ENCODE measurements at places on chromosomes 2 and 18. TPM values are rescaled to one million over a fixed set of nuclear protein-coding genes. Genes with fewer than 3 reads are reported as not detected.

C2orf81 gene
- 0.95 TPM for total RNA-seq

ARHGAP15 gene
- 33.8 TPM for total RNA-seq

G6PC2 gene
- not detected for total RNA-seq

NT5DC4 gene
- total RNA-seq, result not detected

NCKAP5 gene
- total RNA-seq, result 0.83 TPM

SRSF7 gene
- 62.2 TPM for total RNA-seq

KIF1A gene
- 21.6 TPM for total RNA-seq

DNA sequence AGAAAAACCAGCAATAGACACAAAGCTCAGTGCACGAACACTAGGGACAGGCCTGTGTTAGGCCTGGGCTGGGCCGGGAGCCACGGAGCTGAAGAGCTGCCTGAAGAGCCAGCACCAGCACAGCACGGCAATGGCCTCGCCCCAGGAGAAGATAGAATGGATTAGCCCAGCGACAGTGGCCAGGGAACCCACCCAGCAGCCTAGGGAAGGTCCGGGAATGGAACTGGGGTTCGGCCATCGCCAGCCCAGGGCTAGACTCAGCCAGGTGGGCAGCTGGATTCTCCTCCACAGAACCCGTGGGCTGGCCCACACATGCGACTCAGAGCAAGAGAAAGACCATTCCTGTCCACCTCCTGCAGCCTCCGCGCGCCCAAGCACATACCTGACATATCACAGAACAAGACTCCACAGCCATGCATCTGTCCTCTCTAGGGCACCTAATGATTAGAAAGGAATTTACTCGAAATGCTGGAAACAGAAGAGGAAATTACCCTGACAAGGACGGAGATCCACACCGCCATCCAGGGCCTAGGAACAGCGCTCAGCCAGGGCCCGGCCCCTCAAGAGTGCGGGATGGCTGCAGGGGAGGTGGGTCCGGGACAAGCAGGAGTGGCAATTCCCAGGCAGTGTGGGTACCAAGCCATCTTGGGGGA, 82.8 kb downstream of the TMEM18 start:
- peak; percentile 43 for DNase-seq
- no peaks in the 10 kb centered on the region for H3K36me3 ChIP-seq
- H3K27ac ChIP-seq, result no peak overlapping the region
- H3K4me1 ChIP-seq, result peaks cover 9% of the 10 kb centered on the region

- H3K36me3 ChIP-seq, result no peaks in the 10 kb centered on the region
- DNase-seq, result no peak
Measured at GRCh38 chr18:14098428-14098827, 33.8 kb downstream of the ZNF519 start.

DNA sequence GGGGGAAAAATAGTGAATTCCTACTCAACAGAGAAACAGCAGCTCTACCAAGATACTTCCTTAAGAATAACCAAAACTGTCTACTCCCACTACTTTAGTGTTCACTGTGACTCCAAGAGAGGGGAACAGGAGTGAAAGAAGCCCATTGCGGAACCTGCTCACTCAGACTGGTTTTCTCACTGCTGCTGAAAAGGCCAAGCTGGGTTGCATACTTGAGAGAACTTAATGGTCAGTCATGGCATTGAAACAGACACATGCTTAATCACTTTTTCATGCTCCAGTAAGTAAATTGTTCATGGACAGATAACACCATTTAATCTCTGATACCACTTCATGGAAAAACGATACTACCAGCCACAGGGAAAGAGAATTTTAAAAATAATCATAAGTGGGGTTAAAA, 35.7 kb upstream of the SLC8A1 start:
- no peak for DNase-seq
- H3K4me1 ChIP-seq, result no peaks in the 10 kb centered on the region
- H3K27ac ChIP-seq, result no peak overlapping the region
- no peaks in the 10 kb centered on the region for H3K36me3 ChIP-seq
- H3K4me3 ChIP-seq, result no peak overlapping the region

DNA sequence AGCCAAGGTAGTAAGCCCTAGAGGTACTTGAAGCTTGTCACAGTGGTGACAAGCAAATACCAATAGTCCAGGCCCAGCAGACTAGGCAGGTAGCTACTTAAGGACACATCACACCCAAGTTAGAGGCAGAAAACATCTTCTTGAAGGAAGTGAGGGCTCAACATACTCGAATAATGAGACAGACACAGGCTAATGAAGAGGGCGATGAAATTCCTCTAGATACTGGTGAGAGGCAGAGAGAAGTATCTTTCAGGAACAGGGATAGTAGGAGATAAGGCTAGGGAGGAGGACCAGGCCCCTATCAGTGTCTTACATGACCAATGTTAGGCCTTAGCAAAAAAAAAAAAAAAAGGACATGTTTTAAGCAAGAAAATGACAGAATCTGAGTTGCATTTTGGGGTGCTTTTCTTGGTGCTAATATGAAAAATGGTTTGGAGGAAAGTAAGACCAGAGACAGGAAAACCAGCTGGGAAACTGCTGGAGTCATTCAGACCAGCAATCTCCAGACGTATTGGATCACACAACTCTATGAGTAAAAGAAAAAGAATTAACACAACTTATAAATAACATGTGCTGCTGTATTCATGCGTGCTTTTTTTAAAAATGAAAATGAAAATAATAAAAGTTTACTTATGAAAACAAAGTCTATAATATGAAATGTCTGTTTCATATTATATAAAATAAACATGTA, 37.7 kb downstream of the COBLL1 start:
- no peak overlapping the region for H3K27ac ChIP-seq
- peaks cover 10% of the 10 kb centered on the region for H3K4me1 ChIP-seq
- H3K4me3 ChIP-seq, result no peak overlapping the region
- no peaks in the 10 kb centered on the region for H3K36me3 ChIP-seq

DNA sequence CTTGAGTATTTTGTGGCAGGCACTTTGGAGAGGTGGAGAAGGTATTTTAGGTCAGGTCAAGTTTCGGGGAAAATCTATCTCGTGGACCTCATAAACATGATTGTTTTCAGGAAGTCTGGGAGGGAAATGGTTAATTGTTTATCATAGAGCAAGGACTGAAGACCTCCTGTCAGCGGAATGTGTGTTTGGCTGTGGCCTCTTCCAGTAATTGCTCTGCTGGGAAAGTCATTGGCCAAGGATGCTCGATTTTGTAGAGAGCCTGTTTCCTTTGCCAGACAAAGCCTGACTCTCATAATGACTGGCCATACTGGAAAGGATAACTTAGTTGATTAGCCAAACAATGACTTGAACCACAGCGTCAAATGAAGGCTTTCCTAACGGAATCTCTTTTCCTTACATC, 30.0 kb downstream of the IL1R2 start:
- H3K4me3 ChIP-seq, result no peak overlapping the region
- H3K27ac ChIP-seq, result no peak overlapping the region
- no peaks in the 10 kb centered on the region for H3K27me3 ChIP-seq
- no peaks in the 10 kb centered on the region for H3K36me3 ChIP-seq
- H3K4me1 ChIP-seq, result peaks cover 5% of the 10 kb centered on the region

DNA sequence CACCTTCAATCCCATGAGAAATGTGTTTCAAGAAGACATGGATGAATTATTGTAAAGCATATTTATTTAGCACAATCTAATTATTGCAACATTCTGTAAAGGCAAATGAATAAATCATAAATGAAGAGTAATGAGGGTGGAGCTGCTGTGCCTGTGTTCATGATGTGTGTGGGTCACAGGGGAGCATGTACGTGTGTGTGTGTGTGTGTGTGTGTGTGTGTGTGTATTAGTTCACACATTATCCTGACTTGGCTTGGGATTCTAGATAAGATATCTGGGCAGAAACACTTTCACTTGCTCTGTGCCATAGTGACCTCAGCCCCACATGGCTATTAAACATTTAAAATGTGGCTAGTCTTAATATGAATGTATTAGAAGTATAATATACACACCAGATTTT, 361.8 kb downstream of the ALK start:
- no peak for DNase-seq
- H3K27me3 ChIP-seq, result no peaks in the 10 kb centered on the region
- H3K36me3 ChIP-seq, result no peaks in the 10 kb centered on the region
- H3K4me1 ChIP-seq, result no peaks in the 10 kb centered on the region

DNA sequence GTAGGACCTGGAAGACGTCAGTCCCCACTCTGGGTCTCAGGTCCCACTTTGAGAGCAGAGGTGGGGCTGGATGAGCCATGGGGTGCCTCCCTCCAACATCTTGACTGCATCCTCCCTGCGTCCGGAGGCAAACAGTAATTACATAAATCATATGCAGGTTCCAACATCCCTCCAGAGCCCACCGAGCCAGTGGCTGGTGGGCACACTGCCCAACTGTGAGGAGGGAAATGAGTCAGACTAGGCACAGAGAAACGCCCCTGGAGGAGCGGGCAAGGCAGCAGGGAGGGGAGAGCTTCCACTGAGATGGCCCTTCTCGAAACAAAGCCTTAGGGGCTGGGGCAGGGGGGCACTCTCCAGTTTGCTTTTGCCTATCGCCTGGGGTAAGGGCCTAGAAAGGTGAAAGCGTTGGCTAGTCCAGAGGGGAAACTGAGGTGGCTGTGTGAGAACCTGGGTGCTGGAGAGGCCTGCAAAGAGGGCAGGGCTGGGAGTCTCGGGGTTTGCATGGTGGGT, 168.2 kb upstream of the MYCN start:
- no peaks in the 10 kb centered on the region for H3K27me3 ChIP-seq
- no peaks in the 10 kb centered on the region for H3K4me1 ChIP-seq
- DNase-seq, result no peak
- no peaks in the 10 kb centered on the region for H3K36me3 ChIP-seq
- H3K4me3 ChIP-seq, result no peak overlapping the region

- peaks cover 14% of the 10 kb centered on the region for H3K4me1 ChIP-seq
- no peaks in the 10 kb centered on the region for H3K27me3 ChIP-seq
- DNase-seq, result no peak
- no peak overlapping the region for H3K4me3 ChIP-seq
Measured at GRCh38 chr2:240911641-240912265, 5.6 kb downstream of the CROCC2 start.

DNA sequence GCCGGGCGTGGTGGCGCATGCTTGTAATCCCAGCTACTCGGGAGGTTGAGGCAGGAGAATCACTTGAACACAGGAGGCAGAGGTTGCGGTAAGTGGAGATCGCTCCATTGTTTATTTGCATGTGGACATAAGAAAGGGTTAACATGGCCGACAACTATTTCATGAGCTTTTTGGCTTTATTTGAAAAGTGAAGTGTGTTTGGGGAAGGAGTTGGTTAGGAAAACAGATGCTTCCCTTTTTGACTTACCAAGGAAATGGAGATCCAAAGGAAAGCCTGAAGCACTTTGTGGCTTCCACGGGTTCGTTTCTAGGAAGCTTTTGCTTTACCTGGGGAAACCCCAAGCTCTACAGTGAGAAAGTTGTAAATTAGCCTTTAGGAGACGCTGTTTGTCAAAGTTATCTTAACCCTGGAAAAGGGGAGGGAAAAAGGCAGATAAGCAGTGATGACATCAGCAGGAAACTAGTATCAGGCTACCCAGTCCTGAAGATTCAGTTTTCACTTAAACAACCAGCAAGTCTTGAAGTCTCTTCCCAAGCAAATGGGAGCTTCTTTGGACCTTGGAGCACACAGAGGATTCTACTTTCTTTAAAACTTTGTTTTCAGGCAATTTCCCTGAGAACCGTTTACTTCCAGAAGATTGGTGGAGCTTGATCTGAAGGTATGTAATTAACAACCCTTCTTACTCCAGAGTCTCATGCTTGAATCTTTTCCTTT, at the start of gene CASP10:
Gene CASP10 (plus strand): TSS at position 492 of the 715 bp plus-strand sequence. CDS start 2,637 bp downstream, outside the sequence.
- no peaks in the 10 kb centered on the region for H3K36me3 ChIP-seq
- H3K27me3 ChIP-seq, result no peaks in the 10 kb centered on the region
- H3K27ac ChIP-seq, result peak within 1 kb of the TSS; percentile 28
- no peak for DNase-seq
- peak within 1 kb of the TSS; percentile 11 for H3K4me3 ChIP-seq

GRCh38 chr2:71742953-71743601, 289.7 kb downstream of the DYSF start:
- H3K27me3 ChIP-seq, result peaks cover 7% of the 10 kb centered on the region
- no peak overlapping the region for H3K27ac ChIP-seq
- no peak overlapping the region for H3K4me3 ChIP-seq
- no peaks in the 10 kb centered on the region for H3K36me3 ChIP-seq
- H3K4me1 ChIP-seq, result peaks cover 11% of the 10 kb centered on the region

DNA sequence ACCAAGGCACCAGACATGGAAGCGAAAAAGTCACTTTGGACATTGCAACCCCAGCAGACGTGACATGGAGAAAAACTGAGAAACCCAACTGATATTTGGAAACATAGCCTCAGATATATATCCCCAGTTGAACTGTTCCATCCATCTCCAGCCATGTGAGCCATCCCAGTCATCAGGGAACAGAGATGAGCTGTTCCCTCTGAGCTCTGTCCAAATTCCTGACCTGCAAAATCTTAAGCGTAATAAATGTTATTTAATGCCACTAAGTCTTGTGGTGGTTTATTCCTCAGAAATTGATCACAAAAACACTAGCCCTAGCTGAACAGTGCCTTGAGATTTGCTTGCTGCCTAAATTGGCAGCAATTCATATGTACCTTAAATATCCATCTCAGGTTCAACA, 182.8 kb downstream of the NRP2 start:
- no peaks in the 10 kb centered on the region for H3K27me3 ChIP-seq
- no peak overlapping the region for H3K4me3 ChIP-seq
- no peak overlapping the region for H3K27ac ChIP-seq
- no peaks in the 10 kb centered on the region for H3K4me1 ChIP-seq

- no peak for DNase-seq
- no peak overlapping the region for H3K27ac ChIP-seq
- no peaks in the 10 kb centered on the region for H3K4me1 ChIP-seq
- no peaks in the 10 kb centered on the region for H3K36me3 ChIP-seq
Measured at GRCh38 chr2:119704670-119705120, 25.7 kb downstream of the TMEM177 start.
